Fibroblast of the conjunctiva (primary cell): ENCODE measurements at places on chromosomes 6 and 20.
A peak's percentile ranks its signal among the peaks of the same experiment; 100 is the strongest.

DNA sequence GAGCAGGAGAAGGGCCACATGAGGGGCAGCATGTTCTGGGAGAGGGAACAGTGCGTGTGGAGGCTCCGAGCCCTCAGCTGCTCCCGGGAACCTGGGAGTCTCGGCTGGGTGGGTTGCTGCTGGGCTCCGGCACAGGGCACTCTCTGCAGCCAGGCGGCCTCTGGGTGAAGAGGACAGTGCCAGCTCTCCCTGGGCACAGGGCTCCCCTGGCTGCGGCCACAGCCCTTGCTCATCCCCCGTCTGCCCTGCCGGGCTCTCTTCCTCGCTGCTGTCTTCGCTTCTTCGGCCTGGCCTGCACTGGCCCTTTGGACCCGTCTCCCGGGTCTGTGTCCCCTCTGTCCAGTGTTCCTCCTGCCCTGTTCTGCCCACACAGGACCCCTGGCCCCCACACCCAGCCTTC, 48.2 kb downstream of the CDH4 start:
- DNase-seq = no peak

- DNase-seq = no peak
Observed at GRCh38 chr20:22394583-22394982, 189.8 kb downstream of the FOXA2 start.

DNA sequence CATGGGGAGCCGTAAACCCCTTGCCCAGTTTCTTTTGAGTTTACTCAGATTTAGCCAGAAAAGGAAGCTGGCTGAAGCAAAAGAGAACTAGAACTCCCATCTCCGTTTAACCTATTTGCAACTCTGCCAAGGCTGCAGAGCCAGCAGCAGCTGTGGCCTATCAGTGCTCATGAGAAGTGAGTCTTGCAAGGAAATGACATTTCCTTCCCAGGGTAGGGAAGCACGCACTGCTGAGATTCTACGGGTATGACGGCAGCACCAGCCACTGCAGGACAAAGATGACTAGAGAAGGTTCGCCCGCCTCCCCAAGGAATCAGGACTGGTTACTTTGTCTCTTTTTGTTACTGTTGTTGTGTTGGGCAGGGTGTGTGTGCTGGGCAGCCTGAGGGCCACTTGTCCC, 47.6 kb downstream of the PPP1R3G start:
- peak; percentile 40 for DNase-seq

DNA sequence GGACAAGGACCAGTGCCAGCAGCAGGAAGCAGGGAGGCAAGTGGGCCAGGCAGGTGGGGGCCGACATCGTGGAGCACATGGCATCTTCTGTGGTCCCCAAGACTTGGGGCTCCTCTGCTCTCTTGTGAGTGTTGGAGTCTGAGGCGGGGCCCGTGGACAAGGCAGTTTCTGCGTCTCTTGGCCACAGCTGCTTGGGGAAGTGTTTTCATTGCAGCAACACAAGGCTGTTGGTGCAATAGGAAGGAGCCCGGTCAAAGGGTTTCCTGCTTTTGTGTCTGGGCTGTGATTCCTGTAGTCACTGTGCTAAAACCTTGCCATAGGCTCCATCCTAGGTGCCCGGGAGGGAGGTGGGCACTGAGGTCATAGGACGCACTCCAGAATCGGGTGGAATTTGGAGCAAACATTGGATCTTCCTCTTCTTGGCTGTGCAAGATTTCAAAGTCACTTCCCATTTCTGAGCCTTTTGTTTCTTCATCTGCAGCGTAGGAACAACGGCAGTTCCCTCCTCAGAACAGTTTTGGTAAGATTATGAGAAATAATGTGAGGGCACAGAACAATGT, at the start of gene SIRPB2:
SIRPB2 (minus strand) TSS at position 140 of the 560 bp plus-strand sequence; CDS start at position 79, 61 bp downstream.
- no peak for DNase-seq

- no peak for DNase-seq
Observed at GRCh38 chr6:97947841-97948240, 664.8 kb upstream of the MMS22L start.

- DNase-seq = no peak
Observed at GRCh38 chr6:145733810-145734209, 1.5 kb downstream of the EPM2A start.

DNA sequence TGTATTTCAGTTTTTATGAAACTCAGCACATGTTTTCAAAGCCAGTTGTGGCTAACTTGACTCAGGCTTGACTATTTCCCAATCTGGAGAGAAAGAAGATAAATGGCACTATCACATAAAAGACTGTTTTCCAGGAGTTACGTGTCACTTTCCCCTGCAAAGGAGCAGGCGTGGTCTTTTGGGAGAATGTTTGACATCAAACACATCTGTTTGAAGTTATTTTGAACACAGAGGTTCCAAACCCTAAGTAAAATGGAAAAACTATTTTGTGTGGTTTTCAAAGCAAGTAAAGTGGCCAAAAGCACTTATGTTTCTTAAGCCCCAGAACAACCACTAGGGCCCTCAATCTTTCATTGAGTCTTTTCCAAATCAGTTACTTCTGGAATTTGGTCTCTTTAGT, 89.7 kb downstream of the FOXF2 start:
- peak; percentile 34 for DNase-seq

GRCh38 chr6:42251911-42252637, 34.4 kb upstream of the MRPS10 start:
- DNase-seq = peak; percentile 77

DNA sequence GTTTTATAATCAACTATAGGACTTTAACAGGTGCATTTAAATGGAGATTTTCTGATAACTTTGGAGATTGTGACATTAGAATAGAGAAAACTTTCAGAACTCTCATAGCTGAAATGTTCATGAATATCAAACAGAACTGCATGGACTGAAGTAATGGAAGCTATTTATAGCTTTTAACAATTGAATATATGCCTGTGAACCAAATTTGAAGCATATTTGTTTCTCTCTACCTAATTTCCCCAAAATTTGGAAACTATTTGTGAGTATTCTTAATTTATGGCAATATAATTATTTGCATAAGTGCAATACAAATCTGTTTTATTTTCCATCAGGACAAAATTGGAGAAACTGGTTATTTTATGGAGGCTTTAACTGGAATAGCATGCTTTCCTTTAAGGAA, 96.6 kb downstream of the PLG start:
- DNase-seq = no peak

GRCh38 chr20:50516935-50517816, 7.0 kb downstream of the PTPN1 start:
- DNase-seq = no peak

DNA sequence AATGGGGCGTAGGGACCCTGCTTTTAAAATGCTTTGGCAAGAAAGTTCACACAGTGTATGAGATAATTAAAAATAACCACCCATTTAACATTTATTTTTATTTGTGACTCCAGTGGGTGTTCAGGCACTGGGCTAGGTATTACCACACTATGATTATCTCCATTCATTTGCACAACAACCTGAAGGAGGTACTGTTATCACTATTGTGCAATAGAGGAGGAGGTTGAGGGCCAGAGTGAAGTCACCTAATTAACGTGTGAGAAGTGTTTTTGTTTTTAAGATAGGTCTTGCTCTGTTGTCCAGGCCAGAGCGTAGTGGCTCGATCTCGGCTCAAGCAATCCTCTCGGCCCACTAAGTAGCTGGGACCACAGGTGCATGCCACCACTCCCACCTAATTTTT, 29.2 kb downstream of the MAK start:
- no peak for DNase-seq

DNA sequence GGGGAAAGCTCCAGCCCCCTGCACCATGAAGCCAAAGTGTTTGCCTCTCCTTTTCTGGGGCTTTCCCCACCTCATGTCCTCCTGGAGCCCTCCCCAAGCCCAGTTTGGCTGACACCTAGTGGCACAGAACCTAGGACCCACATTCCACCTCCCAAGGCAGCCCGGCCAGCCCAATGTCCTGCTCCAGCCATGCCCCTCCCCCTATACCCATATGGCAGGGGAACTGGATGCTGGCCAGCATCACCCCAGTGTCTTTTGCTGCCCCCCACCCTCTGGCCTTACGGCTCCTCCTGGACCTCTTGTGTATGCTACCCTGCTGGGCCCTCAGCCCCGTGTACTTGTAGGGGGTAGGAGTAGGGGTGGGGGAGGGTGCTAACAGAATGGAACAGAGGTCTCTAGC, 170.1 kb downstream of the KIF6 start:
- no peak for DNase-seq

DNA sequence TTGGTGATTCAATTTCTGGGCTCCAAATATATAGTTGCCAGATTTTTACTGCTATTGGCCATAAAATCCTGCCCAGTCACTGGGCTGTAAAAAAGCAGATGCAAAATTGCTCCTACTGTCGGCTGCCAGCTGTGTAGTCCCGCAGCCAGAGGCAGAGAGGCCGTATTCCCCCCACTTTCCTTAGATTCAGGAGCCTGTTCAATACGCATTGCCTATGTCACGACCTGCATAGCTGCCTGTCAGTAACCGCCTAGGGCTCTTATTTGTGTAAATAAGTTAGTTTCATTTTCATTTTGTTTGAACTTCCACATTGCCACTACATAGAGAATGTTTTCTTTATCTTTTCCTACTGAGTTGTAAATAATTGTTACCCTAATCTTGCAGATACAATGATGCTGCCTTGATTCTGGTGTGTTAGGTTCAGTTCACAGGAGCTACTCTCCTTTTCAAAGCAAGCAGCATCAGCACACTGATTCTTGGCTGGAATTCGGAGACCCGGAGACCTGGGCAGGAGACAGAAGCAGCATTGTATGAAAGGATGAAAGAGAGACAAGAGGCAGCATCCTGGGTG, 46.0 kb upstream of the UST start:
- no peak for DNase-seq

GRCh38 chr20:62675156-62675876, 33.0 kb downstream of the SLCO4A1 start:
- no peak for DNase-seq

DNA sequence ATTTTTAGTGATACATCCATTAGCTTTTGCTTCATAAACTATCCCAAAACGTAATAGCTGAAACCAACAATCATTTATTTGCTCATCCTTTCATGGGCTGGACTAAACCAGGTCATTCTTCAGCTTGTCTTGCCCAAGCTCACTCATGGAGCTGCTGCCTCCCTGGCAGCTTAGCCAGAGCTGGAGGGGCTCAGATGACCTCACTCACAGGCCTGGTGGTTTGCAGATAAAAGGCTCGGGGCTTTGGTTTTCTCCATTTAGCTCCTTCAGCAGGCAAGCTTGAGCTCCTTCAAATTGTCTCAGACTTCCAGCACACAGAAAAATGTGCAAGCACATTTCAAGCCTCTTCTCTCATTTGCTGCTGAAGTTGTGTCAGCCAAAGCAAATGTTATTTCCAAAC, 139.1 kb downstream of the BTBD3 start:
- DNase-seq = no peak

GRCh38 chr6:31453259-31453658, 44.7 kb upstream of the MICB start:
- DNase-seq = no peak

DNA sequence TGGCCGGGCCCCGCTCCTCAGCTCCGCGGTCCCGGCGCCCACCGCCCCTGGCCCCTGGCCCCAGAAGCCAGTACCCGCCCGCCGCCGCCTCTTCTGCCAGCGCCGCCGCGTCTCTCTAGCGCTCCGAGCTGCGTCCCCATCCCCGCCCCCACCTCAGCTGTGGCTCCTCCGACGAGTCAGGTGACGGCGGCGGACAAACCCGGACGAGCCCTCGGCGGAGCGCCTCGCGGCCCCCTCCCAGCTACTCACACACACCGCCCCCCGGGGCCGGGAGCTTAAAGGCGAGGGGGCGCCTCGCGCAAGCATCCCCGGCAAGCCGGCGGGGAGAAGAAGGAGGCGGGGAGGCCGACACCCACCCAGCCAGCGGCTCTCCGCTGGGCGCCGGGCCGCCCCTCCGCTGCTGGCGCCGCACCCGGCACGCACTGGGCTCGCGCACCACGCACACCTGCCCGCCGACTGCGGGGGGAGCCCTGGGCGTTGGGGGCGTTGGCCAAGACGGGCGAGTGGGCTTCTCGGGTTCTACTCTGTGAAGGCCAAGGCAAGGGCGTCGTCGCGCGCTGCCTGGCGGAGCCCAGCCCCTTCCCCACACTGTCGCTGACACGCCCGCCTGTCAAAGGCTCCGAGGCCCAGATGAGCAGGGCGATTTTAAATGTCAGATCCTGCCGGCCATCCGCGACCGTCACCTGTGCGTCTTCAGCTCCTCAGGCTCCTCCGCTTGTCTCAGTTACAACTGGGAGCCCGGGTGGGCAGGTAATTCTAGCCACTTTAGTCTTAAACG, at the start of gene SNAP91:
SNAP91 (minus strand) TSS at position 132 of the 778 bp plus-strand sequence. CDS start 1,174 bp downstream, outside the sequence.
- DNase-seq = no peak
